Fibroblast of gingiva (primary cell): ENCODE measurements at places on chromosomes 16 and 17.

DNA sequence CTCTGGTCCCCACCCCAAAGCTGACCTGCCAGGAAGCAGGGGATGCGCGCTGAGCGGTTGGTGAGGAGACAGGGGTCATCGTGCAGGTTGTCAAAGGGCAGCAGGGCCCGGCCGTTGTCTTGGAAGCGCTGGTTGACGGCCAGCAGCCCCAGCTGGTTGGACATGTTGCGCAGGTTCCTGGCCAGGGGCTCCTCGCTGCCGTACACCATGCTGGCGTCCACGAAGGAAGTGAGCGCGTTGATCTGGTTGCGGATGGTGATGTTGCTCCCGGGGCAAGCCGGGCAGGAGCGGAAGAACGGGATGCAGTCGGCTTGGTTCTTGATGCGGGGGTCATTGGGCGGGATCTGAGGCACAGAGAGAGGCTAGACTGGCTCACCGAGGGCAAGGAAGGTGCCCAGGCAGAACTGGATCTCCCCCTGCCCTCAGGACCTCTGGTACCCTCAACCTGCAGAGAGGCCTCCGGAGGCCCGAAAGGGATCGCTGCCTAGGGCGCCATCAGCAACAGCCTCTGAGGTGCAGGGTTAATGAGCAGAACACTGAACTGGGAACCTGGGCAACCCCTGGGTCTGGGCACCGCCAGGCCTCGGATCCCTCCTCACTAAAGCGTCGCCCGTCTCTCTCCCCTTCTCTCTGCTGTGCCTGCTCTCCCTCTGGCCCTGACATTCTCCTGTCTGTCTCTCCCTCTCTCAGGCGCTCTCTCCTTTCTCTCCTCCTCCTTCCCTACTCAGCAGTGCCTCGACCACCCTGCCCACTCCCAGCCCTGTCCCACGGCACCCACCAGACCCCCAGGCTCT is 2.7 kb downstream of the MPO start:
- DNase-seq, result no peak

DNA sequence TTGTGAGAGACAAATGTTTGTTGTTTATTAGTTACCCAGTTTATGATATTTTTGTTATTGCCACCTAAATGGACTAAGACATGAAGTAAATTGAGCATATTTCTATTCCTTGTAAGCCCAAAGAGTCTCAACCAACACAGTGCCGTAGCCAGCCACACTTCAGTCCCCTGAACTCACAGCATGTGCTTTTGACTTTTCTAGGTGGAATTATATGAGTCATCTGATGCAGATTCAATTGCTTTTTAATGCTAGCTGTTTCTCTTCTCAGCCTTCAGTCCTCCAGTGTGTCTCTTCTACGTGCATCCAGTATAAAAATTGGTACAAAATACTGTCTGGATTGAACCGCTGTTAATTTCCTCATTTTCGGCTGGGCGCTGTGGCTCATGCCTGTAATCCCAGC is 39.0 kb downstream of the IQCK start:
- DNase-seq, result no peak

- no peak for DNase-seq
These were observed 8.4 kb upstream of the TMEM235 start for GRCh38 chr17:78223061-78223460.

DNA sequence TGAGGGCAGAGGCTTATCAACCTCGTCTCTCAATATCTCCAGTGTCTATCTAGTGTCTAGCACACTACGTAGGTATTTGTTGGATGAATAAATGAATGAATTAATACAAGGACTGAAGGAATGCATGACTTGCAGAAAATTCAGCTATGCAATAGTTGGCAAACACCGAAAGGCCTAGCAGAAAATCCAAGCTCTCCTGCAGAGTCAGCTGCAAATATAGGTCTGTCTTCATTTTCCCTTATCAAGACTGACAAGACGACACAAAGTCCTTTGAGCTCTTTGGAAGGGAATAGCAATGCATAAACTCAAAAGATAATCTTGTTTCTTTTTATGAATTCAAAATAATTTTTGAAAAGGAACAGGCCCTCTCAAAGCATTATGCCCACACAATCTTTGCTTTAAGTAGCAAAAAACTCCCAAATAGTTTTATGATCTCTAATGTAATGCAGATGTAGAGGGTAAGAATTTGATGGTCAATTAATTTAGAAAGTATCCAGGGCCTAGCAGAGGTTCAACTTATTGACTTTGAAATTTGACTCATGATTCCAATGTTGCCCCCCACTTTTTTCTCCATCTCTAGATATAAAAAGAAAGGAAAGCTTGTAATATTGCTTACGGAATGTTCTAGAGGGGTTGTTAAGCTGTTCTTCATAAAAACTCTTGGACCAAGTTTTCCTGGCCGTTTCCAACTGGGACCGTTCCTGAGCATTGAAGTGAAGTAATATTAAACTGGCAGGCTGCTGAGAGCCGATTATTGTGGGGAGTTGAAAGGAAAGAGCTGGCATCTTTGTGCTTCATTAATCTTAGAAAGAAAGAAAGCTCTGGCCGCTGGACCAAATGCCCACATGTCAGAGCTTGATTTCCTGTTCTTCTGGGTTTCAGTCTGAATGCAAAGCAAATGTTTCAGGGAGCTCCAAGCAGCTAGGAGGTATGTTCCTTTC is 227.3 kb downstream of the HS3ST3A1 start:
- peak; percentile 29 for DNase-seq

DNA sequence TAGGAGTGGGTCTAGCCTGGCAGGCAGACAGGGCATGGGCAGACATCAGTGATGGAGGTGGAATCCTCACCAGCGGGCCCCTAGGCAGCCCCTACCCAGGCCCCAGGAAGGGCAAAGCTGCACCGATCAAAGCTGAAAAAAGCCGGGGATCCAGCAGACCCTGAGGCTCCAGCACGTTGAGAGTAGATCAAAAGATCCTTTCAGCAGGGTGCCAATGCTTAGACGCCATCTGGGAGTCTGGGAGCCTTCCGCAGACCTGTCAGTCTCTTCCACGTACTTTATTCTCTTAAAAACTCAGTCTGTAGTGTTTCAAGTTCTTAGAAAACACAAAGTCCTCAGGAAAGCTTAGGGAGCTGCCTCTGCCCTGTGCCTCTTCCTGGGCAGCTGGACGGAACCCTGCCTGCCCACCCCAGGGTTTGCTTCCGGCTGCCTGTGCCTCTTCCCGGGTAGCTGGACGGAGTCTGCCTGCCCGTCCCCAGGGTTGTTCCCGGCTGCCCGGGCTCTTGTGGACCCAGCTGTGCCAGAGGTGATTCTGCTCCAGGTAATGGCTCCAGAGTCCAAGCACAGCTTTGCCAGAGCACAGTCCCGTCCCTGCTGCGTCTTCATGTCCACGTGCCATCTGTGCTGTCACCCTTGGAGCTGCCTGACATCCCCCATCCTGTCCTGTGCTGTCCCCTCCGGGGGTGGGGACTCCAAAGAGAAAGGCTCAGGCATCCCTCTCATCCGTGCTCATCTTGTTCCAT is 50.8 kb upstream of the PVALEF start:
- no peak for DNase-seq
